A549 treated with DMSO at 1 μM for 4 hours (cell line): ENCODE measurements at places on chromosomes 2 and 18. TPM values are rescaled to one million over a fixed set of nuclear protein-coding genes. Genes with fewer than 3 reads are reported as not detected.

IL36RN gene
- 0.06 to 0.14 TPM (median 0.07 TPM) in 5 replicates for total RNA-seq

CYP26B1 gene
- 12.2 to 15.5 TPM (median 14.9 TPM) in 5 replicates for total RNA-seq

CCDC85A gene
- total RNA-seq: 0.09 to 0.16 TPM (median 0.13 TPM) in 5 replicates

IL36G gene
- total RNA-seq: not detected in 5 replicates

GKN2 gene
- total RNA-seq: 2.3 to 4.3 TPM (median 3.7 TPM) in 5 replicates

UGT1A3 gene
- total RNA-seq: 0.06 to 0.16 TPM (median 0.13 TPM) in 4 of 5 replicates, not detected in the other

KCNJ3 gene
- not detected in 5 replicates for total RNA-seq

NT5DC4 gene
- not detected in 5 replicates for total RNA-seq

PROM2 gene
- 0.33 TPM in 1 of 5 replicates, not detected in the others for total RNA-seq

SOX11 gene
- total RNA-seq: not detected in 5 replicates

LBX2 gene
- 3.5 to 4.6 TPM (median 4.1 TPM) in 5 replicates for total RNA-seq

SALL3 gene
- not detected in 5 replicates for total RNA-seq

KIF1A gene
- 0.62 to 0.84 TPM (median 0.78 TPM) in 5 replicates for total RNA-seq

PAIP2B gene
- 0.24 to 0.44 TPM (median 0.43 TPM) in 5 replicates for total RNA-seq

SLC11A1 gene
- 0.15 to 0.28 TPM (median 0.19 TPM) in 5 replicates for total RNA-seq

C18orf54 gene
- total RNA-seq: 2.1 to 3.5 TPM (median 2.8 TPM) in 5 replicates

HOXD13 gene
- total RNA-seq: 0.22 to 0.32 TPM (median 0.24 TPM) in 5 replicates

ATAD2B gene
- 6.6 to 8.4 TPM (median 7.3 TPM) in 5 replicates for total RNA-seq

DNAH7 gene
- total RNA-seq: 0.93 to 1.6 TPM (median 1.2 TPM) in 5 replicates

FABP1 gene
- not detected in 5 replicates for total RNA-seq

C2orf66 gene
- total RNA-seq: 0.05 to 0.17 TPM (median 0.12 TPM) in 4 of 5 replicates, not detected in the other

SERPINB4 gene
- total RNA-seq: 0.12 to 0.28 TPM (median 0.18 TPM) in 5 replicates

FHOD3 gene
- total RNA-seq: 2.3 to 2.8 TPM (median 2.4 TPM) in 5 replicates

CRYGC gene
- not detected in 5 replicates for total RNA-seq

DAW1 gene
- 1.6 to 2.7 TPM (median 1.7 TPM) in 5 replicates for total RNA-seq

ALK gene
- 0.04 TPM in 1 of 5 replicates, not detected in the others for total RNA-seq
